Activated CD8-positive, alpha-beta T cell treated with anti-CD3 and anti-CD28 coated beads for 36 hours (primary cell): ENCODE measurements at places on chromosomes 12 and 14. TPM values are rescaled to one million over a fixed set of nuclear protein-coding genes. Genes with fewer than 3 reads are reported as not detected.

The LRP1 gene
- 1.9 TPM for total RNA-seq

GRCh38 chr14:105146181-105146975 is 22.2 kb downstream of the JAG2 start:
- no peaks in the 10 kb centered on the region for H3K27me3 ChIP-seq
- H3K4me1 ChIP-seq, result no peaks in the 10 kb centered on the region
- DNase-seq, result no peak
- no peak overlapping the region for H3K4me3 ChIP-seq

The SLC24A4 gene
- total RNA-seq, result not detected

DNA sequence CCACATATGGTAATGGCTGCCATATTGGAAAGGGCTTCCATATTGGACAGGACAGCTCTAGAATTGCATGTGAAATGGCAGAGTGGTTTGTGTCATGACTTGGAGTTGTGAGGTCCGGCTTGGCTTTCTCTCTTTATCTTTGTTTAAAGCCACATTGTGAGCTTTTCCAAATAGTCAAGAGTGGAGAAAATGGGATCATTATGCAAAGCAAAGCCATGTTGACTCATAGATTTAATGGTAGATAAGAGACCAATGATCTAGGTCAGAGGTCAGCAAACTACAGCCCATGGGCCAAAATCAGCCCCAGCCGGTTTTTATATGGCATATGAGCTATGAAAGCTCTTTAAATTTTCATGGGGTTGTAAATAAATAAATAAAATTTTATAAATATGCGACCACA is 449.1 kb downstream of the BCL11B start:
- no peak overlapping the region for H3K4me3 ChIP-seq
- H3K27me3 ChIP-seq, result no peaks in the 10 kb centered on the region
- DNase-seq, result no peak

The ALDH1L2 gene
- 7.8 TPM for total RNA-seq

DNA sequence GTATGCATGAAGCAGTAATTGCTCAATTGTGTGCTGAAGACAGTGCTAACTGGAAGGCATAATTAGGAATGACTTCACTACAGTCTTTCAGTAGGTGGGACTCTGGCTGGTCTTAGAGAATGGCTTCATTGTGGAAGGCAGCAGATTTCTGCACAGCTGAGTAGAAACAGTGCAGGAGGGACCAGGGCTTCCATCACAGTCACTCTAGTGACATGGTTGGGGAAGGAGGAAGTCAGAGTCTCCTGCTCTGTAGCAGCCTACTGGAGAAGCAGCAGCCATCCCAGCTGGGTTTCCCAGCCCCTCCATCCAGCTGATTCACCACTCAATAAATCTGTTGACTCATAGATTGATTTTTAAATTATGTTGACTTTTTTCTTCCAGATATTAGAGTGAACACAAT is 80.6 kb upstream of the DBX2 start:
- no peaks in the 10 kb centered on the region for H3K4me1 ChIP-seq
- no peak for DNase-seq
- peaks cover 10% of the 10 kb centered on the region for H3K27me3 ChIP-seq
- no peak overlapping the region for H3K27ac ChIP-seq

The KCNH5 gene
- total RNA-seq, result not detected
